Prostate gland (tissue), 2 donors: ENCODE measurements at places on chromosomes 1 and 21.

- no peak overlapping the region for H3K27ac ChIP-seq
- no peaks in the 10 kb centered on the region for H3K36me3 ChIP-seq
- no peaks in the 10 kb centered on the region for H3K4me1 ChIP-seq
- no peak overlapping the region for H3K4me3 ChIP-seq
- H3K27me3 ChIP-seq = no peaks in the 10 kb centered on the region
These were observed 69.3 kb upstream of the BCAR3 start for GRCh38 chr1:93750955-93751354.

GRCh38 chr21:14881863-14882499 lies 182.8 kb downstream of the NRIP1 start:
- no peak overlapping the region for H3K4me3 ChIP-seq
- H3K36me3 ChIP-seq = no peaks in the 10 kb centered on the region
- H3K4me1 ChIP-seq = peaks cover 9% of the 10 kb centered on the region
- no peaks in the 10 kb centered on the region for H3K27me3 ChIP-seq

DNA sequence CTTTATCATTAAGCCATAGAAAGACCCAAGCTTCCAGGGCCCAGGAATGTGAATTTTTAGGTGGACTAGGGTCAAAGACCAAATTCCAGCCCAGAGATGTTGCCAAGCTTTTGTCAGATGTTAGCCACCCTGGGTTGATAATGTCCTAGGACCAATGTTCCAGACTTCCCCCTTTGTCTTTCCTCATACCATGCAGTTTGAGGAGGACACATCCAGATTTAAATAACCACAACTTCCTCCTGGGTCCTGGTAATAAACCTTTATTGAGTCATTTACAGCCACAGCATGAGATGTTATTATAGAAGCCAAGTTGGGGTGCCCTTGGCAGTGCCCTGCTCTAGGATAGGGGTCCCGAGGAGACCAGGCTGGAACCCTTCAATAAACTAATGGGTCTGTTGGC lies 5.9 kb downstream of the TNR start:
- DNase-seq = no peak
- no peak overlapping the region for H3K4me3 ChIP-seq
- H3K27me3 ChIP-seq = peaks cover under 1% of the 10 kb centered on the region
- H3K4me1 ChIP-seq = no peaks in the 10 kb centered on the region

DNA sequence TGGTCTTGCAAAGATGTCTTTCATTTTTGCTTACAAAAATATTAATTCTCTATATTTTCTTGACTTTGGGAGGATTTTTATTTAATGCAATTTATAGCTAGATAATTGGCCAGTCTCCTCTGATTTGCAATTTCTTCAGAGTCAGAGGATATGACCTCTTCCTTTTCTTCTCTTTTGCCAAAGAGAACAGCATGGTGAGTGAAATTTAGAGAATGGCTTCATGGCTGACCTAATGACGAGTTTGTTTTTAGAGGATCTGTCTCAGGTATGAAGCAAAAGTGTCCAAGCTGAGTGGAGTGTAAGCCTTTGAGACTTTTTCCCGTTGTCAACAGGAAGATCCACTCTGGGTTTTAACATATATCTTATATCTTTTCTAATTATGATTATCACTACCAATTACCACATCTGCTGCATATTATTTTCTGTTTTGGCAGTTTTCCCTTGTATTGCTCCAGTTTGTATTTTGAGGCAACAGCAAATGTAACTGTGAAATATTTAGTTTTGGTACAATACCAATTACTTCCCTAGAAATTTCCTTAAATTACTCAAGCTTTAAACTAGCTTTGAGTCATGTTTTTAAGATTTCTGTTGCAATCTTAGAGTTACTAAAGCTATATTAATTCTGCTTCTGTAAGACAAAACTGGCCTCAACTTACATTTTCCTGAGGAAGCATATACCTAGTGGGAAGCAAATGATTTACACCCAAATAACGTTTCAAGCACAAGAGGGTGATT lies 332.8 kb upstream of the ZRANB2 start:
- H3K27me3 ChIP-seq = no peaks in the 10 kb centered on the region
- no peak overlapping the region for H3K27ac ChIP-seq
- H3K4me3 ChIP-seq = no peak overlapping the region

DNA sequence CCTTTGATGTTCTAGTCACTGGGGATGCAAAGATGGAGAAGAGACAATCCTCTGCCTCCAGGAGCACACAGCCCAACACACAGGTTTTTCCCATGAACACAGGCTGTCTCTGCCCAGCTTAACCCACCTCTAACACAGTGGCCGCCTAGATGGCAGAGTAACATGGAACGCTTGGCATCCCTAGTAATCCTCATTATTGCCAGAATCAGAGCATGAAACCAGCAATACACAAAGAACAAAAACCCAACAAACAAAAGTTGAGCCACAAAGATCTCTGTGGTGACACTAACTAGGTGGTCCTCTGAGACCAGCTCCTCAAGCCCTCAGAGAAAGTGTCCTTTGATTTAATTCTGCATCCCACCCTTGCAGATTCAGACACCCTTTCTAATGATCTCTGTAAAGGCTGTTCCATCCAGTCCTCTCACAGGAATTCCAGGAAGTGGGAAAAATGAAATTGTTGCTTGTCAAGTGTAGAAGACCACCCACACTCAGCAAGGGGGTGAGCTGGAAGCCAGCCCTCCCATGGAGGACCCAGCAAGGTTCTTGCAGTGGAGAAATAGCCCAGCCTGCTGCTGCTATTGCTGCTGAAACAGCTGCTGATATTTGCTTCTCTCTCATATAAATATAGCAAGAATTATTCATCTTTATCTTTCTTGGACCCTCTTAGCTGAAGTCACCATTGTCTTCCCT lies 7.4 kb upstream of the ATP2B4 start:
- H3K36me3 ChIP-seq = no peaks in the 10 kb centered on the region
- no peak overlapping the region for H3K27ac ChIP-seq
- no peaks in the 10 kb centered on the region for H3K4me1 ChIP-seq
- no peak overlapping the region for H3K4me3 ChIP-seq
- H3K27me3 ChIP-seq = no peaks in the 10 kb centered on the region

GRCh38 chr1:9319789-9320519 lies 27.3 kb downstream of the SPSB1 start:
- no peak overlapping the region for H3K27ac ChIP-seq
- no peaks in the 10 kb centered on the region for H3K27me3 ChIP-seq
- H3K36me3 ChIP-seq = no peaks in the 10 kb centered on the region
- H3K4me3 ChIP-seq = no peak overlapping the region
- no peaks in the 10 kb centered on the region for H3K4me1 ChIP-seq
- DNase-seq = no peak
